Stimulated activated CD8-positive, alpha-beta memory T cell treated with anti-CD3 and anti-CD28 coated beads, Interleukin-12 subunit alpha, Interleukin-12 subunit beta, amount 100 ng/mL, for 1 hour (primary cell): ENCODE measurements at places on chromosomes 3 and 15.

DNA sequence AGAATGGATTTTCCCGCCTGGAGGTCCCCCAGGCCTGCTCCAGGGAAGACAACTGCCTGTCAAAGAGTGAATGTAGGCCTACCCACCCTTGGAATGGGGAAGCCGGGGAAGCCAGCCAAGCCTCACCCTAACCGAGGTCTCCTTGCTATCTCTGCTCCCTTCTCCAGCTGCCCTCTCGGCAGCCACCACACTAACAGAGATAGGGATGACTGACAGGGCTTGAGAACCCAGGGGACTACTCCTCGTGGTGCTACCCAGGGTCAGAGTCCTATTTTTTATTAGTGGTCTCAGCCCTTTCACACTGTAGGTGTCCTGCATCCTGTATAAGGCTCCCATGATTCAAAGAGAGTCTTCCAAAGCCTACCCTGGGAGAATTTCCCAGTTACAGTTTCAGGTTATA is 160.6 kb upstream of the CHRM5 start:
- no peak for DNase-seq

DNA sequence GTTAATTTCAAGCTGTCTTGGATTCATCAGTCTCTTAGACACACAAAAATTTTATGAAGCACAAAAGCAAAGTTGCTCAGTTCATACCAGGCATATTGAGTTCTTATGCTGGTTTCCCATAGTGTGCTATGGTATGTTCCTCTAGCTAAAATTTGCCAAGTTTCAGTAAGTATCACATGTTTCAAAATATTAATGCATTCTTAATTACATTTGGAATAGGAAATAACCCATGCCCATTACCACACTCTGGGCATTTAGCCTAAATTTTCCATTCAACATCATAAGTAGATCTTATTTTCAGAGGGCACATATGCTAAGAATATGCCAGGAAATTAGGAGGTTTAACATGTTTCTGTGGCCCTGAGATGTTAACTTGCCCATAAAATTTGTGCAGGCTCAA is 289.9 kb downstream of the SHOX2 start:
- no peak for DNase-seq

DNA sequence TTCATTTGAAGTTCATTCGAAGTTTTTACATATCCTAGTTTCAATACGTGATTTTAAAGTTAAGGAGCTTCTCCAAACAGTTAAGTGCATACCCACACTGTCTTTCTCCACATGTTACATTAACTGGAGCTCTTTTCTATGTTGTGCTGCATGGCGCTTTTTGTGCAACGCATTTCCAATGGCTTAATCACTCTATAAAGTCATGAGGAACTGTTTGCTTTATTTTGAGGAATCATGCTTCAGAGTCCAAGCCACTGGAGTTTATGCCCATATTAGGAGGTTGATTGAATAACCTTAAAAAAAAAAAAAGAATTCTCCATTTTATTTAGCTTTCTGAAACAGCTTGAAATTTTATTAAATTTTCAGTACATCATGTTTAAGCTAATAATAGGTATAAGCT is 109.4 kb upstream of the MBNL1 start:
- DNase-seq: no peak

DNA sequence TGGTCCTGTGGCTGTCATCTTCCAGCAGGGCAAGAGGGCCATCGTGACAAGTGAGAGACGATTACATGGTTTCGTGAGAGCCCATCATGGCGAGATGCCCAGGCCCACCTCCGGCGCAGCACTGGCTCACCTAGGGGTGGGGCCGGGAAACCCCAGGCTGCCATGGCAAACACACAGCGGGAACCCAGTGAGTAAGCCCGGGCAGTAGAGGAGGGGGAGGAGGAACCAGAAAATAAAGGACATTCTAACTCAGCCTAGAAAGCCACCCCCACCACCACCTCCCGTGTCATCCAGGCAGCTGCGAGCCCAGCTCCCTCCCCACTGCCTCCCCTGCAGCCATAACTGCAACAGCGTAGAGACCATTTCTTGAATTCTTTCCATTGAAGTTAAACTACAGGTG is 52.3 kb downstream of the PCSK6 start:
- no peak for DNase-seq

- DNase-seq: no peak
These were observed 9.1 kb downstream of the PLXND1 start for GRCh38 chr3:129597087-129597999.

DNA sequence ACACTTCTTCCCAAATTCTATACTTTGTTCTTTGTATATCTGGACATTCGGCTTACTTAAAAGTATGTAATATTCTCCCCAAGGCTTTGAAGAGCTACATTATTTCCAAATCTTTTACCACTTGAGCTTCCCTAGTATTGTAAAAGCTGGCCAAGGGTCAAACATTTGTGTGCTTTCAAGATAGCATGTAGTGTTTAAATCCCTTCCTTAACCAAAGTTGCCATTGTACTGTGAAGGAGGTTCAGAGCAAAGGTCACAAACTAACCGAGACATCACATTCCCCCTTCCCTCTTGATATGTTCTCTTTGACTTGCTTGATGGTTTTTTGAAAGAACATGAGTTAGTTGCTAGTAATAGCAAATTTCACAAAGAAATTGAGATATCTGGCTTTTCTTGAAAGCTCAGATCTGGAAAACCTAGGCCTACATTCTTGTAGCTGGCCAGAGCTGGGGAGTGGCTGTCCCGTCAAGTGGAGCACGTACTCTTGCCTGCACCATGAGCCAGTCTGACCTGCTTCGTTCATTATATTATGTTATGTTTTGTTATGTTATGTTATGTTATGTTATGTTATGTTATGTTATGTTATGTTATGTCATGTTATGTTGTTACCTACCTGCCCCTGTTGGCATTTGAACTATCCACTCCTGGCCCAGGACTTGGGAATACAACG is 60.2 kb downstream of the FILIP1L start:
- DNase-seq: no peak

DNA sequence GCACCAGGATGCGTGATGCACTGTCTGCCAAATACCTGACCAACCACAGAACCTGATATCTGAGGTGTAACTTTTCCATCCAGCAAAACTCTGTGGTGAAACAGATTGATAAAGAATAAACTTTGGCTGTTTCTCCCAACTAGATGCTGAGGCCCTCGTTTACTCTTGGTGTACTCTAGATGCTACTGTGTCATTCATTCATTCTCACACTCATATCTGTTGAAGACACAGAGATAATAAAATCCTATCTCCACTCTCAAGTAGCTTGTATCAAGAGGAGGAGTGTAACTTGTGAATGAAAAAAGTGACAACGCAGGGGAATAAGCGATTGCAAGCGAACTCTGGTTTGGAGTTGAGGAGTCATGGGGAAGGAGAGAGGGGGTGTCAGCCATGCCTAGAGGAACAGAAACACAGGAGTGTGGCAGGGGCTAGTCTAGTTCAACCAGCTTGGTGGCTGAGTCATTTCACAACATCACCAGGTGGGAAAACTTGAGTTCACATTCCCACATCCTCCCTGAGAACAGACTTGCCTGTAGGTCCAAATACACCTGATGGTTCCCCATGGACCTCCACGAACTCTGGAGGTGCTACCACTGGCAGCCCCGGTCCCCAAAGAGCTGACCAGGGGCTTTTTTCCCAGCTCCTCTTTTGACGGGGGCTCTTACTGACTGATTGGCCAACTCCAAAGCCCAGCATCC is 73.3 kb upstream of the SNRK start:
- DNase-seq: no peak

- DNase-seq: no peak
These were observed 12.0 kb downstream of the SPPL2A start for GRCh38 chr15:50753463-50753862.

GRCh38 chr3:185823078-185824044 is 1.5 kb downstream of the IGF2BP2 start:
- DNase-seq: no peak

GRCh38 chr3:105518203-105518602 is 151.5 kb downstream of the ALCAM start:
- DNase-seq: no peak

- no peak for DNase-seq
These were observed 35.7 kb upstream of the NECTIN3 start for GRCh38 chr3:111035902-111036301.

DNA sequence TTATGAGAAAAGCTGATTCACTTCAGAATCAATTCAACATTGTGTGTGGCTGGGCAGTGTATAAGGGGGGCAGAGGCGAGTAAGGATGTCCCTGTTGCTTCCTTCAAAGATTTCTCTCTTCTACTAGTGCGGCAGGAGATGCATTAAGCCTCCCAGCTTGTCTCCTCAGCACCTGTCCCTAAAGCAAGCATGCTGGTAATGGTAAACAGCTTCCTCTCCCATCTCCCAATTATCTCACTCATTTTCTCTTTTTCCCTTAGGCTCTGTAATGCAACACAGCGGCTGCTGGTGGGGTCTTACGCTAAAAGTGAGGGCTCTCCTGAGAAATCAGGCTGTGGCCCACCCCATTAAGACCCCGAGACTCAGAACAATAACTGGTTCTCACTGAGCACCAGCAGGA is 306.4 kb upstream of the ROPN1 start:
- DNase-seq: no peak

DNA sequence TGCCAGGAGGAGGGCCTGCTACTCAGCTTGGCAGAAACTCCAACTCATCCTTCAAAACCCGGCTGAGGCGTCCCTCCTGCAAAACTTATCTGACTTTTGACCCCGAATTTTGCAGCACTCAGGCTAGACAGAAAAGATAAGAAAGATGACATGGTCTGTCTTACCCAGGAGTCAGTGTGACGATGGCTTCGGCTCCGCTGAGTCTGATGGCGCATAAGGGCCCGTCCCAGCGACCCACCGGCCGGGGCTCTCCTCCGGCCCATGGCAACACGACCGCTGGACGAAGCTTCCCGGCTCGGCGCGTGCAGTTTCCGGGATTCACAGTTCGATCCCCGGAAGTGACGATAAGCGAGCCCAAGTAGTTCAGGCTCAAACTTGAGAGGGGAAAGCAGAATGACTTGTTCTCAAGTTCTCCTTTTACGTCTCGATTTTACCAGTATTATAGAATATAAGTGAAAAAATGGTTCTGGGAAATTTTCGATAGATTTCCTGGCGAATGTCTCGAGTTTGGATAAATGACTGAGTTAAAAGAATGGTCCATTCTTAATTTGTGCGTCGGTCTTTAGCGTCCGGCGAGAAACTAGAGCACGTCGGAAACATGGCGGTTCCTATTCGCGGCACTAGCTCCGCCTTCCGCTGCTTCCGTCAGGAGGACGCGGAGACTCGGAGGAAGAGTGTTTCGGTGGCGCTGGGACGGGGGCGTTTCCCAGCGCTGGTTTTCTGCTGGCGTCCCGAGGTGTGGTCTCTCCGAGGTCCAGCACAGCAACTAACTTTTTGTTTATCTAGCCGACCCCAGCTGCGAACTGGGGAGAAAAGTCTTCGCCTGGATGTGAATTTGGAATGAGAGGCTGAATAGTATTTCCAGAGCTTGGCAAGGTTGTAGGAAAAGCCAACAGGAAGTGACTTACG is at the start of gene LSG1:
Gene LSG1 (minus strand): TSS at position 292 of the 909 bp plus-strand sequence. CDS start 29 bp downstream, at position 263.
- DNase-seq: peak; percentile 85

- DNase-seq: no peak
These were observed 48.0 kb downstream of the RASGRP1 start for GRCh38 chr15:38516626-38517025.

DNA sequence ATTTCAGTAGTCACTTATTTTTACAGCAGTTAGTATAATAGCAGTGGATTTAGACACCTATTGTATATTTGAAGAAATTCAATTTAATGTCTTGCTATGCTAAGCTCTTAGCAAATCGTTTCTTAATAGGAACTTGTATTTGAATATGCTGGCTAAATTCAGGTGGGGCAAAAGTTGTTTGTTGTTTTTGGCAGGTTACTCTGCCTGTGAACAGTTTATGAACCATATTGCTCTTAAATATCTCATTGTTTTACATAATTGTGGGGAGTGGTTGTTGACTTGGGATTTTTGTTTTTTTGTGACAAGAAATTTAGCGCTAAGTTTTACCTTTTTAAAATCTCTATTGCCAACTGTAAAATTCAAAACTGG is 43.4 kb downstream of the NR2C2 start:
- no peak for DNase-seq

DNA sequence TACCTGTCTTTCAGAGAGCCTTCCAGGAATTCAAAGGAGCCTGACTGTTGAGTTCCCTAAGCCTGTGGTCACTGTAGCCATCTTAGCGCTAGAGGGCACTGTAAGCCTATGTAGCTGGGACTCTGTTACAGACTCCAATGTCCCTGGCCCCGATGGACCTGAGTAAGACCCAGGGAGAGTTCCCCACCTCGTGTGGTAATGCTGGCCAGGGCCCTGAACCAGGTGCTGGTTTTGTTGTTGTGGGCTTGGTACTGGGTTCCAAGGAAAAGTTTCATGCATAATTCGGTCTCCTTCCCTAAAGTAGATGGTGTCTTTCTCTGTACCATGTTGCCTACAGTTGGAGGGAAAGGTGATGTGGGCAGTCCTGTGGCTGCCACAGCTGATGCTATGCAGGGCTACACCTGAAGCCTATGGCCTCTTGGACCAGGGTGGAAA is 32.4 kb downstream of the CDAN1 start:
- DNase-seq: peak; percentile 32

GRCh38 chr15:95152741-95153140 is 921.4 kb downstream of the MCTP2 start:
- DNase-seq: no peak

GRCh38 chr3:122590610-122591009 is 13.2 kb downstream of the PARP15 start:
- DNase-seq: no peak

GRCh38 chr3:188791311-188791710 is 380.5 kb upstream of the TPRG1 start:
- no peak for DNase-seq

- DNase-seq: no peak
These were observed 13.8 kb downstream of the PTPN9 start for GRCh38 chr15:75565062-75565970.

DNA sequence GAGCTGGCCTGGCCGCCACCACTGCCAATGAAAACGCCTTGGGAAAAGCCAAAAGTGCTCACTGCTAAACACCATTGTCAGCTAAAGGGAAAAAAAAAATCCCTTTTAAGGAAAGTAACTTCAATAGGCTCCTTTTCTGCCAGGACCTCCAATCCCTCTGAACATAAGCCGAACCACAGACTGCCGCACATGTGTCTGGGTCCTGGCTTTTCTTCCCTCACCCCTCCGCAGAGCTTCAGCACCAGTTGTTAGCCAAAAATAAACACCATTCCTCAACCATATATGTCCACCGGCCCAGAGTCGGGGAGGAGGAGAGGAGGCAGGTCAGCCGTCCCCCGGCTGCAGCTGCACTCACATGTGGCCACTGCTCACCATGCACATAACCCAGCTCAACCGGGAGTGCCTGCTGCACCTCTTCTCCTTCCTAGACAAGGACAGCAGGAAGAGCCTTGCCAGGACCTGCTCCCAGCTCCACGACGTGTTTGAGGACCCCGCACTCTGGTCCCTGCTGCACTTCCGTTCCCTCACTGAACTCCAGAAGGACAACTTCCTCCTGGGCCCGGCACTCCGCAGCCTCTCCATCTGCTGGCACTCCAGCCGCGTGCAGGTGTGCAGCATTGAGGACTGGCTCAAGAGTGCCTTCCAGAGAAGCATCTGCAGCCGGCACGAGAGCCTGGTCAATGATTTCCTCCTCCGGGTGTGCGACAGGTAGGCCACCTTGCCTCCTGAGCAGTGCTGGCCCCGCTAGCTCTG is at the start of gene FBXL22:
Gene FBXL22 (plus strand): TSS at position 350 of the 753 bp plus-strand sequence. CDS start 6 bp downstream, at position 356.
- no peak for DNase-seq
